ENCODE measurements at places on chromosomes 4 and X. TPM values are rescaled to one million over a fixed set of nuclear protein-coding genes. Genes with fewer than 3 reads are reported as not detected.
A peak's percentile ranks its signal among the peaks of the same experiment; 100 is the strongest.

- DNase-seq: no peak
Measured at GRCh38 chr4:107133965-107134653, 98.0 kb upstream of the DKK2 start.

DUX4 gene
- not detected for polyA plus RNA-seq

TLR7 gene
- polyA plus RNA-seq: not detected

- DNase-seq: peak; percentile 67
Measured at GRCh38 chr4:26238778-26239679, 81.8 kb upstream of the RBPJ start.

DNA sequence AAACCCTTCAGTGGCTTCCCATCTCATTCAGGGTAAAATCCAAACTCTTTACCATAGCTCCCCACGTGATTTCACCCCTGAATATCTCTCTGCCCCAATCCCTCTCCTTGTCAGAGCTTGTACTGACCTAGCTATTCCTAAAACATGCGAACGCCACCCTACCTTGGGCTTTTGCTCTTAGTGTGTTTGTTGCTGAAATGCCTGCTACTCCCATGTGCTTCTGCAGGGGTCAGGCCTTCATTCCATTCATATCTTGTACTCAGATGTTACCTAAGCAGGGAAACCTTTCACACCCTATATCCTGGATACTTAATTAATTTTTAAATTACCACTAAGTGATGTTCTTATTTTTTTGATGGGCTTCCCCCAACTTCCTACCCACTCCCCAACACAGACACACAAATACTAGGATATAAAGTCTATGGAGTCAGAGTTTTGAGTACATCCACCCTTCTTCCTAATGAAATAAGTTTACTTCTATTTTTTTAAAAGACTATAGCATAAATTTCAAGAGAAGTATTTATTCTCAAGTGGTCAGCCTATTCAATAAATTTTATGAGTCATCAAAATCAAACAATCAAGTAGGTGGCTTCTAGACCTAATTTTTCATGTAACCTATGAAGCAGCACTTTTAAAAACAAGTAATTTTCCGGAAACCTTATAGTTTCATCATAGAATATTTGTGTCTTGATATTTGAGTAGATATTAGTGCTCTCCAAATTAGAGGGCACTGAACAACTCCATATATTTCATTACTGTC, 189.4 kb downstream of the RAPGEF2 start:
- DNase-seq: no peak

GRCh38 chr4:185743722-185744487, 68.1 kb downstream of the SORBS2 start:
- DNase-seq: no peak

DNA sequence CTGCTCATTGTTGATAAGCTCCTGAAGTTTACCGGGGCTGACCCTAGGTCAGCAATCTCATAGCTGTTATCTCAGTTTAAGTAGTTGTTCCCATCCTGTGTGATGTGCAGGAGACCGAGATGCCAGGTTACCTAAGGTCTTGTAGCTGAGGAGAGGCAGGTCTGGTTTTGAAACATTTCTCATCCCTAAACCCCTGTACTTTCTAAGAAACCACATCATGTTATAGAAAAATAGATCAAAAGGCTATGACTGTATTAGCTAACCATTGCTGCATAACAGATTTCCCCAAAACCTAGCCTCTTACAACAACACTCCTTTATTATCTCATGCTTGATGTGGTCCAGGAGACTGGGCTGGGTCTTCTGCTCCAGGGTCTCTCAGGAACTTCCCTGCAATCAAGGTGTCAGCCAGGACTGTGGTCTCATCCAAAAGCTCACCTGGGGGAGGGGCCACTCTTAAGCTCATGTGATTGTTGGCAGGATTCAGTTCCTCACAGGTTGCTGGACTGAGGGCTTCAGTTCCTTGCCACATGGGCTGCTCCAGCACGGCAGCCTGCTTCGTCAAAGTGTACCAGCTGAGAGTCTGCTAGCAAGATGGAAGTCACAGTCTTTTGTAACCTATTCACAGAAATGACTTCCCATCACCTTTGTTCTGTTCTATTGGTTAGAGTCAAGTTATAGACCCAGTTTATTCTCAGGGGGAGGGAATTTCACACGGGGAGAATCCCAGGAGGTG, 60.9 kb upstream of the CLCN4 start:
- no peak for DNase-seq

GRCh38 chr4:1177274-1178141, 5.1 kb upstream of the SPON2 start:
- DNase-seq: no peak

FAM184B gene
- polyA plus RNA-seq: not detected

GRCh38 chr4:385934-386707, 48.5 kb downstream of the ZNF141 start:
- DNase-seq: no peak

- no peak for DNase-seq
Measured at GRCh38 chrX:107467271-107467670, 17.8 kb downstream of the FRMPD3 start.

DNA sequence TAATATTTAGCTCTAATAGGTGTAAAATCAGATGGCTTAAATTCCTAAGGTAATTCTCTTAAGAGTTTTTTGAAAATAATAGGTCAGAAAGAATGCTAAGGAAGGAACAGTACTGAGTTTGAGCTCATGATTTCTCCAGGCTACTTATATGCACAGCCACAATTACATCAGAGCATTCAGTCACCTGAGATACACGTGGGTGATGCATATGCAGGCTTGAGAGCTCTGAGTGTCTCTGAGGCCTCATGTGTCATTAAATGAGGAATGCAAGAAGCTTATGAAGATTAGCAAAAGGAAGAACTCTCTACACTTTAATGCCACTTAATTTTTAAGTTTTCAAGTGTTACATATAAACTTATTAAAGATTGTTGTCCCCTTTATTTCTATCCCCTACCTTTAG, 124.0 kb upstream of the STIM2 start:
- DNase-seq: no peak

GRCh38 chrX:1486177-1486576, 33.5 kb upstream of the ASMTL start:
- no peak for DNase-seq

VGLL1 gene
- not detected for polyA plus RNA-seq

GRCh38 chr4:38794051-38794450, 10.5 kb downstream of the TLR1 start:
- no peak for DNase-seq

- peak; percentile 22 for DNase-seq
Measured at GRCh38 chr4:65170768-65171514, 499.3 kb downstream of the EPHA5 start.

- no peak for DNase-seq
Measured at GRCh38 chr4:88582493-88582892, 9.8 kb upstream of the HERC3 start.

- no peak for DNase-seq
Measured at GRCh38 chr4:89419111-89419695, 111.6 kb upstream of the GPRIN3 start.

DNA sequence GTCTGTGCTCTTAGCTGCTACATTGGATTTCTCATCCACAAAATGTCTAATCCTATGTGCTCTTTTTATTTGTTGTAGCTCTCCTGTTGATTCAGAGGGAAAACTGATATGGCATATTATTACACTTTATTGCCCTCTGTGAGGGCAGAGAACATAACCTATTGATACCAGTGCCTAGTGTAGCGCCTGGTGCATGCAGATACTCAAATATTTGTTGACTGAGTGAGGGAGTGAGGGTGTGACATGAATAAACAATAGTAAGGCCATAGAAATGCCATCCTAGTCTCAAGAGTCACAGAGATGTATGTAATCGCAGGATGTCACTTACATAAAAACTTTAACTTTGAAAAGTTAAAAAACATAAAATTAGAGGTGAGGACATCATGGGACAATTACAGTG, 159.1 kb downstream of the SHROOM3 start:
- DNase-seq: no peak

GRCh38 chr4:7933651-7934510, 5.8 kb downstream of the AFAP1 start:
- DNase-seq: peak; percentile 72

ARL9 gene
- 1.1 TPM for polyA plus RNA-seq

DNA sequence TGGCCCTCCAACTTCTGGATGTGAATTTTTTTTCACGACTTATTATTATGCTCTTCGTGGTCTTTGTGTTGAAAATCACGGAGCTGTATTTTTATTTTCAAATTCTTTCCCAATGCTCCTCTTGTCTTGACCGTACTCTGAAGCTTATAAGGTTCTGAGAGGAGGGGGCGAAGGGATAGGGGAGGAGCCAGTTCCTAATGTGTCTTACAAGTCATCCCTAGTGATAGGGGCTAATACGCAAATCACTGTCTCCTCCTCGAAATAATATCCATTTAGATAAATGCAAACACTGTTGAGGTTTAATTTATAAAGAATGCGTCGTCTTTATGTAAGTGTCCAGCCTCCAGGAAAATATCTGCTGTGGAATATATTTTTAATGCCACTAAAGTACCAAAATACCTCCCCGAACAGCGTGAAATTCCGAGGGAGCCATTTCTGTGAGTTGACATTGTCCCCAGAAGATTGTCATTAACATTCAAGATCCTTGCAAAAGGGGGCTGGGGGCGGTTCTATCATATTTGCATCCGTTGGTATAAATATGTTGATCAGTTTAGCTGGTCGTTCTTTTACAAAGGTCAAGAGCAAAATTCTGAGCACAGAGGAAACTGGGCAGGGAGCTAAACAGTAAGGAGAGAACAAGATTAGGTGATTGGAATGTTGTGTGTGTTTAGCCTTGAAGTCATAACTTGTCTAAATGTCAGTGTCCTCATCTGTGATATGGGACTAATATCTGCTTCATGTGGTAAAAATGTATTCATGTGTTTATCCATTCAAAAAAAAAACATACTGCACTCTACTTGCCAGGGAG, 3.7 kb upstream of the FAT1 start:
- peak; percentile 50 for DNase-seq

- DNase-seq: no peak
Measured at GRCh38 chr4:124899997-124900396, 187.5 kb upstream of the ANKRD50 start.

DNA sequence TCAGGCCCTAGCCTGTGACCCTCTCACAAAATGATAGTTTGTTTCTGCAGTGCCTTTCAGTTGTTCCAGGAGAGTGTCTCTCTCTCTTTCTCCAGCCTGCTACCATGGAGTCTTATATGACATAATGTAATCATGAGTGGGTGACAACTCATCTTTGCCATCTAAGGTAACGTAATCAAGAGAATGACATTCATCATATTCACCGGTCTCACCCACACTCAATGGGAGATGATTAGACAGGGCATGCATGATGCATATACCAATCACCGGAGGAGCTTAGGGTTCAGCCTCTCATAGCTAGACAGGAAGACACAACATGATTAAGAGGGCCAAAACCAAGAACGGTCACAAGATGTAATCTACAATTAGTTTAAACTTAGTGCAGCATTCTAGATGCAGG, 97.1 kb upstream of the FAM9B start:
- no peak for DNase-seq

UCP1 gene
- polyA plus RNA-seq: not detected

DNA sequence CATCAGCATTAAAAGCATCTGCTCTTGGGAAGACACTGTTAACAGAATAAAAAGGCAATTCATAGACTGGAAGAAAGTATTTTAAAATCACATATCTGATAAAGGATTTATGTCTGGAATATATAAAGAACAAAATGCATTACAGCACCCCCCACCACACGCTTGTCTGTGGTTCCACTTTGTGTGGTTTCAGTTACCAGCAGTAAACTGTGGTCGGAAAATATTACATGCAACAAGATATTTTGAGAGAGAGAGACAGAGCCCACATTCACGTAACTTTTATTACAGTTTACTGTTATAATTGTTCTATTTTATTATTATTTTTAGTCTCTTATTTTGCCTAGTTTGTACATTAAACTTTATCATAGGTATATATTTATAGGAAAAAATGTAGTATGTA, 21.2 kb upstream of the PDE6B start:
- no peak for DNase-seq

DNA sequence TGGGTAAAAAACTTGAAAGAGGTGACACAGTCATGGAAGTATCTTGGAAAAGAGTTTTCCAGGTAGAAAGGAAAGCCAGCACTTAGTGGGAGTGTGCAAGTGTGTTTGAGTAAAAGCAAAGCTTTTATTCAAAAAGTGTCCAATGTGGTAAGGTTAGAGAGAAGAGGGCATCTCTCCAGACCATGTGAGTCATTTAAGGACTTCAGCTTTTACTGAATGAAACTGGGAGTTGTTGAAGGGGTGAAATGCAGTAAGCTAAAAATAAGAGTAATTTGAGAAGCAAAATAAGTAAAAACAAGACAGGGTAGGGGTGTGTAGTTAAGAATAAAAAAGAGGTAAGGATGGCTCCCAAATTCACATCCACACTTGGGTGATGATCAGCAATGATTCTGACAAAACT, 238.9 kb downstream of the SLC7A11 start:
- DNase-seq: peak; percentile 27
